Myocyte (in vitro differentiated cells): ENCODE measurements at places on chromosomes 11 and 22. TPM values are rescaled to one million over a fixed set of nuclear protein-coding genes. Genes with fewer than 3 reads are reported as not detected.

Gene SLC35C1
- 6.4 and 6.9 TPM in 2 replicates for total RNA-seq

Gene TTC38
- 31.5 and 38.9 TPM in 2 replicates for total RNA-seq

Gene RELA
- total RNA-seq = 32.8 and 37.1 TPM in 2 replicates

Gene PGA5
- total RNA-seq = 18.1 and 29.7 TPM in 2 replicates

Gene HBG2
- not detected in 2 replicates for total RNA-seq

Gene AGBL2
- total RNA-seq = 0.05 and 0.67 TPM in 2 replicates

Gene SLC5A4
- total RNA-seq = not detected in 2 replicates

Gene OR8G5
- not detected in 2 replicates for total RNA-seq

- peak; percentile 31 for DNase-seq
These were observed 822 bp downstream of the MARK2 start for GRCh38 chr11:63839508-63840355.

GRCh38 chr11:83069441-83070043, 2.2 kb downstream of the RAB30 start:
- DNase-seq = no peak

DNA sequence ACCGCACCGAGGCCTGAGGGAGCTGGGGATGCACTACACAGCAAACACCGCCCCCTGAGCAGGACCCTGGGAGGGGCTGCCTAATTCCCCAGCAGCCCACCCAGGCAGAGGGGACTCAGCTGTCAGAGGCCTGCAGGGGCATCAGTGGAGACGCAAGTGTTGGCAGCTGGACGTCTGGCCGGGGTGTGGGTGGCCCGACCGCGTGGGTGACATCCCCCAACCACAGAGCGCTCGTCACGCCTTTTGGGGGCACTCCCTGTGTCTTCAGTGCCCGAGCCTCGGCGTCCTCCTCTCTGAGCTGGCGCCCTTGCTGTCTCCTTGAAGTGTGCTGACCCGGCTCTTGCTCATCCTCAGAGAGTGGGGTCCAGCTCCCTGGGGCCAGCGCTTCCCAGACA, 150.2 kb downstream of the BRD1 start:
- DNase-seq = no peak

GRCh38 chr11:15655552-15655951, 540.8 kb downstream of the INSC start:
- DNase-seq = no peak

GRCh38 chr11:11558826-11559225, 63.0 kb downstream of the GALNT18 start:
- DNase-seq = no peak

DNA sequence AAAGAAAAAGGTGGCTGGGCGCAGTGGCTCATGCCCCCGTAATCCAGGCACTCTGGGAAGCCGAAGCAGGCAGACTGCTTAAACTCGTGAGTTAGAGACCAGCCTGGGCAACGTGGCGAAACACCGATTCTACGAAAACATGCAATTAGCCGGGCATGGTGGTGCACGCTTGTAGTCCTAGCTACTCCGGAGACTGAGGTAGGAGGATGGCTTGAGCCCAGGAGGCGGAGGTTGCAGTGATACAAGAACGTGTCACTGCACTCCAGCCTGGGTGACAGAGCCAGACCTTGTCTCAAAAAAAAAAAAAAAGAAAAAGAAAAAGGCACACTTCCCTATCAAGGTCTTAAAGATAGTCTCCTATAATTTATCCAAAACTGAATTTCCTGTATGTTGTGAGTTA, 39.4 kb downstream of the DGCR2 start:
- DNase-seq = no peak

GRCh38 chr22:28243539-28243938, 324.5 kb upstream of the PITPNB start:
- no peak for DNase-seq

DNA sequence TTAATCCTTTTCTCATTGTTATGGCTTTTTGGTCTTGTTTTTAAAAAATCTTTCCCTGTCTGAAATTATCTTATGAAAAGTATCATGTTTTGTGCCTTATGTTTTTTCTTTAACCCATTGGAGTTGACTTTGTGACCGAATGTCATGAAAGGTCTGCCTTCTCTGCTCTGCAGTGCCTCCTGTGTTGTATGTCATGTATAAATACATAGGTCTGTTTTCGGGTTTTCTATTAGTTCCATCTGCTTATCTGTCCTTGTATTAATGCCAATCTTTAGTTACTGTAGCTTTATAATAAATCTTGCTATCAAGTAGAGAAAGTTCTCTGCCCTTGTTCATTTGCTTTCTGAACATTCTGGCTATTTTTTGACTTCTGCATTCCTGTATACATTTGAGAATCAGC, 73.0 kb downstream of the ZBTB44 start:
- no peak for DNase-seq

DNA sequence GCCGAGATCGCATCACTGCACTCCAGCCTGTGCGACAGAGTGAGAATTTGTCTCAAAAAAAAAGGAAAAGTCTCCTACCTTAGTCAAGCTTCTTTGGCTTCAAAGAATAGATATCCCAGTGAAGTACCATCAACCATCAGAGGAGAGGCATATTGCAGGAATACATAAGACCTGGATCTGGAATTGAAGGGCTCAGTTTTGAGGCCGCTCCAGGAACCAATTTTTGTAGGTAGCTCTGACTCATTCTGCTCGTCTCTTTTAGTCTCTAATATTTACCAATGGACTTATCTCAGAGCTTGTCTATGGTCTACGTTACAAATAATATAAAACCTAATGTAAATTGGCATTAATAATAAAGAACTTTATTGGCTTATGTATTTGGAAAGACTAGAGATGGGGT, 8.2 kb upstream of the CCDC15 start:
- DNase-seq = no peak

DNA sequence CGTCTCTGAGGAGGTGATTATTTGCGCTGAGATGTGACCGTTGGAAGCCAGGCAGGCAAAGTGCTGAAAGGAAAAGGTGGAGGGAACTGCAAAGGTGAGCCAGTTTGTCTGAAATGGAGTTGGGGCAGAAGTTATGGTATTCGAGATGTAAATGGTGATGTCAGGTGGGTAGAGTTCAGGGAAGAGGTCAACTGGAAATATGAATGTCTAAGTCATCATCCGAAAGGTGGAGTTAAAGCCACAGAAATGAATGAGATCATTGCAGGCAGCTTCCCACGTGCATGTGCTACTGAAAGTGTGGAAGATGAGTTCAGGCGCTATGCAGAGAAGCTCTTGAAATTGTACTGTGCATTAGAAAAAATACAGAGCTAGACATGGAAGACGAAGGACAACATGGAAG, 2.2 kb upstream of the BPIFC start:
- DNase-seq = no peak

DNA sequence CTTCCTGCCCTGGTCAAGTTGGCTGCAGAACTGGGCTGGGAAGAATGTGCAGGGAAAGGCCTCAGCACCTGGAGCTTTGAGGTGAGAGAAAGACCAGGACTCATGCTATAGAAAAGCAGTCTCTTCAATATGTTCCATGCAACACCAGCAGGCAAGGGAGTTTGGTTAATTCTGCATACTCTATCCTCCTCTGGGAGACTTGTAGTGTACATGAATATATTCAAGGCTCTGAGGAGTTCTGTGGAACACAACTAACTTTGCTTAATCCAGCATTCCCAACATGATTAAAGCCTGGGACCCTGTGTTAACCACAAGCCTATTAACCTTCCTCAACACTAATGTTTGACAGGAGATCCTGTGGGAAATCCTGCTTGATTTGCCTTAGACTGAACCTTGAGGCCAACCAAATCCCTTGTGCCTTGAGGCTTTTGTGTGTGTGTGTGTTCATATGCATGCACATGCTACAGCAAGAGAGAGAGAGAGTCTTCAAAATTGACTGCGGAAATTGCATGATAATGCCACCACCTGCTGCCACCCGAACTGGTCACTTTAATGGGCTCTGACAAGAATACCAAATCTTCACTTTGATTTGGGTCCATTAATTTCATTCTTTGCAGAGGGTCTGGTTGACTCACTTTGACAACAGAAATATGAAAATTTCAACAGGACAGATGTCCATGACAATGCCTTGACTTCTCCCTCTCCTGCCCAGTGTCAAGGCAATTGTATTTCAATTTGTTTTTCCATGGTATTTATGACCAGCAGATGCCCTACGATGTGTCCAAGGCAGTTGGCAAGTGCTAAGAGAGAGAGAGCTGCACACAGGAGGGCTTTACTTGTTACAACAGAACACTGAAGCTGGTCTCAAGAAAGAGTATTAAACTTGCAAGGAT, 238.2 kb upstream of the ZBED5 start:
- no peak for DNase-seq

DNA sequence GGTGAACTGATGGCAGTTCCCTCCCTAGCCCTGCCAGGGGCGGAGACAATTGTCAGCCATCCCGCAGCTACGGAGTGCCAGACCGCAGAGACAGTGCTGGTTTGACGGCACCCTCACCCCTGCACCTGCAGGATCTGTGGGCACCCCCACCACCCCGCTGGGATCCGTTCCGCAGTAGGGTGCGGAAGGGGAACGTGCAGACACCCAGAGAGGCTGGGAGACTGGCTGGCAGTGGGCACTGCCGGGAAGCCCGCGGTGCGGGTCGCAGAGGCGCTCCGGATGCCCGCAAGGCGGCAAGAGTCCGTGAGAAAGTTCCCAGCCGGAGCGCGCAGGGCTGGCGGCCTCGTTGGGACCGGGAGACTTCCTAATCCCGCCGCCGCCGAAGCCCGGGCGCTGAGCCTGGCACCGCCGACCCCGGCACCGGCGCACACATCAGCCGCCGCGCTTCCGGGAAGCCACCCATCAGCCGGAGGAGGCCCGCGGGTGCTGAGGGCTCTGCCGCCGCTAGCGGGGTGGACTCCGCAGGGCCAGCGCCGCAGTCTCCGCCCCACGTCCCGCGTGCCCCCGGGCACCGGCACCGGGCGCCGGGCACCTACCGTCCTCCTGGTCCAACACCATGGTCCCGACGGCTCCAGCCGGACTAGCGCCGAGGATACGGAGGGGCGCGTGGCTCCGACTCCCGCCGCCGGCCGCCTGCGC, 4.3 kb upstream of the LMO1 start:
- DNase-seq = no peak

GRCh38 chr11:63510360-63511047, 4.6 kb downstream of the LGALS12 start:
- peak; percentile 96 for DNase-seq

DNA sequence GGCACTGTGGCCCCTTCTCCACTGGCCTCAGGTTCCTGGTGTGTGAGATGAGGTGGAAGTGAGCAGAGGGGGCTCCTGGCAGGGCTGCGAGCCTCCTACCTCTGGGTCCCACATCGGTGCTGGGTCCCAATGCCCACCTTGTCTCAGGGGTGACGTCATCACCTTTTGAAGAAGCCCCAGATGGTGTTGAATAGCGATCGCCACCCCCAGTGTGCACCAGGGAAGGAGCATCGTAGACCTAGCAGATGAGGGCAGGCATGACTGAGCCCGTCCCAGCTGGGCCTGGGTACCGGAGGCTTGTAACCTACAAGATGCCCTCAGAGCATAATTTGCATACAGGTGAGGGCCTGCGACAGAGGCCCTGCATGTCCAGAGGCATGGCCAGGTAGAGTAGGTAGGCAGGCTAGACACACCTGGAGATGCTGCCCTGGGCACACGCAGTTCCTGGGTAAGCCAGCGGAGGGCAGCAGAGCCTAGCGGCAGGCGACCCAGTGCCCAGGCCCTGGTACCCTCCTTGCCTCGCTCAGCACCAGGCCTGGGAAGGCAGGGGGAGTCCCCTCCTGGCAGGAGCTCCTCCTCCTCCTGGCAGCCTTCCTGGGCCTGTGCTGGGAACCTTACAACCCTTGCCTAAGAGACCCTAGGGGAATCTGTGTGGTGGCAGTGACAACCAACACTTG, 52.5 kb downstream of the TPCN2 start:
- peak; percentile 75 for DNase-seq

DNA sequence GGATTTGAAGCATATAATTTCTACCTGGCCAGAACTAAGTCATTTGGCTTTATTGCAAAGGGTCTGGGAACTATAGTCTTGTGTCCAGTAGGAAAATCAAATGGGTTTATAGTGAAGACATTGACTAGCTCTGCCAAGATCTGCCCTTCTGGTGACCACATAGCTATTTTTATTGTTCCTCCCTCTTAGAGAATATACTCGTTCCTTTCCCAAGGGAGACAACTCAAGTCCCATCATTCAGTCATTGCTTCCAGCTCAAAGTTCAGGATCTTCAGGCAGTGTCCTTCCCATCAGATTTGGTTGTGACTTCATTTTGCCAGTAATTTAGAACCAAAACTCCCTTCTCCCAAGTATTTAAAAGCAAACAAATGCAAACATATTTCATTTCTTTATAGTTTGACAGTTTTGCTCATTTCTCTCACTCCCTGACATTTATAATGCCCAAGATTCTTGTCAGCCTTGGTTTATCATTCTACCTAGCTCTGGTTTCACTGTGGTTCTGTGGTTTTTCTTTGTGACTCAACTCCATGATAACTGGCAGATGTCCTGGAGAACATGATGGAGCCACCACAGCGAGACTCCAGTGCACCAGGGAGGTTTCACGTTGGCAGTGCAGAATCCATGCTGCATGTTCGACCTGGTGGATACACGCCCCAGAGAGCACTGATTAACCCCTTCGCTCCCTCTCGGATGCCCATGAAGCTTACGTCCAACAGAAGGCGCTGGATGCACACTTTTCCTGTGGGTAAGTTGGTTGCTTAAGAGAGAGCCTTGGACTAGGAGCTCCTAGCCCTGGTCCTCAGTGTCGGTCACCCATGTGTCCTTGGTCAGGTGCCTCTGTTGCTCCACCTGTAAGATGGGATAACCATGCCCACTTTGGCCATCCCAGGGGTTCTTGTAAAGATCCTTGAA, 64.9 kb downstream of the DEPDC5 start:
- DNase-seq = peak; percentile 78

DNA sequence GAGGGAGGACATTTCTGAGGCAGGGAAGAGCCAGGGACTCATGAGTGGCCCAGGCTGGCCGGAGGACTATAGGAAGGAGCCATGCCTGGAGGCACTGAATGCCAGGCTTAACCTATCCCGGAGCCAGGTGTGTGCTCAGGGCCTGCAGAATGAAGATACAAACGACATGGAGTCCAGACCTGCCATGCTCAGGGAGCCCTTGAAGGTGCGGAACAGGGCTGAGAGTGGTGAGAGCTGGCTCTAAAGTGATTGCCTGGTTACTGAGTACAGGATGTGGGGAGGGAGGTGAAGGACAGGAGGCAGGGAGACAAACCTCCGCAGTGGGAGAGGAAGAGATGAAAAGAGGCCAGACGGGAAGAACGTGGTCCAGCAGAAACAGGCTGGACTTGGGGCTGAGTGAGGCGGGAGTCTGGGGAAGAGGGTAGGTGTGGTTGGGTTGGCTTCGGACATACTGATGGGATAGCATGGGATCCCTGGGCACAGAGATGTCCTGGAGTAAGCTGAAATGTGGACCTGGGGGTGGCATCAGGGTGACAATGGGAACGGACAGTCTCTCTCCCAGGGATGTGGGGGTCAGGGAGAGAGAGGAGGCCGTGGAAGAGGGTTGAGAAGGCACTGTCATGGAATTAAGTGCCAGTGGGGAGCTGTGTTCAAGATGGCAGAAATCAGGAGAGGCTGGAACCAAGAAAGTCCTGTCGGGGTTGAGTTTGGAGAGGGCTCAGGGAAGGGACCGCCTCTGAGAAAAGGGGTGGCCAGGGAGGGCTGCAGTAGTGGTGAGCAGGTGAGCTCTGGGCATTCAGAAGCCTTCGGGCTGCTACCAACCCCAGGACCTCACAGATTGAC, 1.5 kb upstream of the ANKRD13D start:
- no peak for DNase-seq
